ENCODE measurements at places on chromosomes 2 and 18. TPM values are rescaled to one million over a fixed set of nuclear protein-coding genes. Genes with fewer than 3 reads are reported as not detected.

Gene LINC00305
- total RNA-seq: not detected

Gene ATP8B1
- not detected for total RNA-seq

Gene ANKRD62
- not detected for total RNA-seq

Gene NMUR1
- 0.55 TPM for total RNA-seq

Gene DPP4
- total RNA-seq: 57.3 TPM

Gene WIPF1
- total RNA-seq: 424 TPM

Gene CDH7
- total RNA-seq: not detected

Gene PPM1G
- 43.6 TPM for total RNA-seq

Gene NGEF
- total RNA-seq: not detected

Gene ZNF407
- total RNA-seq: 26.0 TPM

Gene PTPRN
- not detected for total RNA-seq

Gene STON1
- 4.5 TPM for total RNA-seq

Gene SERPINB3
- total RNA-seq: not detected

Gene PAX3
- total RNA-seq: not detected

Gene AGXT
- total RNA-seq: not detected

Gene MAP3K19
- not detected for total RNA-seq

Gene CELF4
- total RNA-seq: not detected

Gene MYO5B
- not detected for total RNA-seq

Gene SLC14A1
- total RNA-seq: 9.8 TPM

Gene SERPINB10
- not detected for total RNA-seq

Gene ACMSD
- not detected for total RNA-seq

Gene CD28
- 174 TPM for total RNA-seq

Gene CYB5A
- total RNA-seq: 14.5 TPM

Gene UGT1A10
- total RNA-seq: not detected

Gene WDCP
- total RNA-seq: 3.4 TPM

Gene POTEJ
- total RNA-seq: not detected

Gene MAPK4
- not detected for total RNA-seq

Gene G6PC2
- total RNA-seq: not detected

Gene RUFY4
- total RNA-seq: 0.77 TPM

Gene PTMA
- total RNA-seq: 1,256 TPM

Gene ALK
- total RNA-seq: not detected

Gene SULT1C3
- not detected for total RNA-seq

Gene SDC1
- total RNA-seq: not detected

Gene HOXD11
- total RNA-seq: not detected

Gene DPP10
- not detected for total RNA-seq

Gene SALL3
- total RNA-seq: not detected

All from T-helper 17 cell (primary cell).